Activated T-cell treated with anti-CD3 and anti-CD28 coated beads, Interleukin-2, amount 50 U/mL, for 72 hours (primary cell): ENCODE measurements at places on chromosomes 3 and 15. TPM values are rescaled to one million over a fixed set of nuclear protein-coding genes. Genes with fewer than 3 reads are reported as not detected.

CPNE4 gene
- total RNA-seq: 0.17 TPM

FBN1 gene
- total RNA-seq: 0.79 TPM

MAP2K5 gene
- total RNA-seq: 36.2 TPM

ISL2 gene
- total RNA-seq: 0.77 TPM

STRA6 gene
- 0.43 TPM for total RNA-seq

FOXB1 gene
- 6.0 TPM for total RNA-seq

LRTM1 gene
- total RNA-seq: not detected

STRIT1 gene
- not detected for total RNA-seq

CCNL1 gene
- total RNA-seq: 315 TPM

RTP3 gene
- total RNA-seq: not detected

CPB1 gene
- total RNA-seq: not detected
